ENCODE measurements at places on chromosomes 3 and 15.
A peak's percentile ranks its signal among the peaks of the same experiment; 100 is the strongest.

- no peak for DNase-seq
Observed at GRCh38 chr3:11600501-11601282, 43.0 kb downstream of the VGLL4 start.

DNA sequence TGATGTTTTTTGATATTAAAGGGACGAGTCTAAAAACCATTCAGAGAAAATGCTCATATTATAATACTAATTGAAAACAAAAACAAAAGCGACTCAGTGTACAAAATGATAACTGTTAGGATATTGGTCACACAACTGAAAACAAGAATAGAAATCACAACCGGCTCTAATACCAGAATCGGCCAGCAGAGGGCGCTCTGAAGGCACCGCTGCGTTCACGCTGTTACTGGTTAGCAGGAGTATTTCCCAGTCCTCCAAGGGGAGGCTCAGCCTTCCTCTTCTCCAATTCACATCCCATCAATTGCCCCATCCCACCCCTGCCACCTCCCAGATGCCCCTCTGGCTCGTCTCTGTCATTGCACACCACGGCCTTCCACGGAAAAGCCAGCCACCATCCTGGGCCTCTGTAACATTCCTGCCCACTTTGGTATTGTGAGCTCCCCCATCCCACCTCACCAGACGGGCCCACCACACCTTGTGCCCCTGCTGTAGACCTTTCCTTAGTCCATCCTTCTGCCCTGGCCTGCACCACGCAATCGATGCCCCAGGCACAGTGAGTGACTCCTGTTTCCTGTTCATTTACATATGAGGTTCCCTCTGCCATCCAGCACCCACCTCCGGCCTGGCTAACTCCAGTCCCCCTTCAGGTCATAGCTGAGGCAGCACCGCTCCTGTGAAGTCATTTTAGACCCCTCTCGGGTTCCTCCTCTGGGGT lies 8.5 kb downstream of the FAM107A start:
- DNase-seq = peak; percentile 60

DNA sequence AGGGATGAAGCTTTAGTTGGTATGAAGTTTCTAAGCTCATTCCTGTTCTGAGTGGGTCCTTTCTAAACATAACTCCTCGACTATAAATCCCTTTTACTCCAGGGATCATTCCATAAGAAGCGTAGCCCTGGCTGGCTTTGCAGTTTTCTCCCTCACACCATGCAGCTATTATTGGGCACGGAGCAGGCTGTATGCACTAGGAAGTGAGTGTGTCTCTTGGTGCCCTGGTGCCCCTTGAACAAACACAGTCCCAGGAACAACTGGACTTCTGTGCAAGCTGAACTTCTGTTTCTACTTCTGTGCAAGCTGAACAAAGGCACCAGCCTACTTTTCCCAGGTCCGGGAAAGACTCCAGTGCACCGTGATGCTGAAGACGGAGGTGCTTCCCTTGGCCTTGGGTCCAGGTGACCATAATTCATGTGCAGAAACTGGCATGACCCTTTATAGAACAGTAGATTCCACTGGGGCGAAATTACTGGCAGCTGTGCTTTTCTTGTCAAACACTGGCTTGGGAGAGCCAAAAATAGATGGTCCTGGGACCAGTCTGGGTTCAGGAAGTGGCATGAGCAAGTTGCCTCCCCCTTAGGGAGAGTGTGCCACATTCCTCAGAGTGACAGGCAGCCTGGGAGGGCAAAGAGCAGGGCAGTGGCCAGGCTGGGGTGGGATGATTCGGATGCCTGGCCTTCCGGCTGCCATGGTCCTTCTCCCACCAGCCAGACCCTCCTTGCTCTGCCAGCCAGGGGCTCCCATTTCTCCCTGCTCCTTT lies 127.2 kb downstream of the SLCO3A1 start:
- DNase-seq = no peak

DNA sequence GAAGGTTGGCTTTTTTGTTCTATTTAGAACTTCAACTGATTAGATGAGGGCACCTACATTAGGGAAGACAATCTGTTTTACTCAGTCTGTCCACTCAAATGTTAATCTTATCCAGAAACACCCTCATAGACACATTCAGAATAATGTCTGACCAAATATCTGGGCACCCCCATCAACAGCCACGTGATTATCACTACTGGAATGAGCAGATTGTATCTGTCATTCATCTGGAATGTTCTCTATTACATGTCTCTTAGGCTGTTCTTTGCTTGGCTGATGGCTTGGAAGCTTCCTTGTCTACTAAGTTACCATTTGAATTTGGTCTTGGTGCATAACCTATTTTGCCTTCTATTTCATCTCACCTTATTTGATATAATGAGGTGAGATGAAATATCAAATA lies 15.7 kb upstream of the LRRC58 start:
- DNase-seq = no peak

DNA sequence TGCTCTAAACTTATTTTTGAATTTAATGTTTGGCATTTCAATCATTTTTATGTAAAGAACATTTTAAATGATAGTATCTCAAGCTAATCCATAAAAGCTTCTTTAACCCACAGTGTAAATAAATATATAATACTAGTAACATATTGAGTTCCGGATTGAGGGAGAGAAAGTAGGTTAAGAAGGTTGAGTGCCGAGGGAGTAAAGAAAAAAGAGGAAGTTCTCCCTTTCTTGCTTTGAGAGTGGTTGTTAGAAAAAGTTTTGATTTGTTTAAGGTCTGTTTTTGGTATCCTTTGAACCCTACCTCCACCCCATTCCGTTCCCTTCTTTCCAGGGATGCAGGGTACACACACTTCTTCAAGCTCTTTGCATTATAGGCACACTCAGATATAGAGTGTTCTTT lies 130.8 kb downstream of the VPS8 start:
- DNase-seq = no peak

DNA sequence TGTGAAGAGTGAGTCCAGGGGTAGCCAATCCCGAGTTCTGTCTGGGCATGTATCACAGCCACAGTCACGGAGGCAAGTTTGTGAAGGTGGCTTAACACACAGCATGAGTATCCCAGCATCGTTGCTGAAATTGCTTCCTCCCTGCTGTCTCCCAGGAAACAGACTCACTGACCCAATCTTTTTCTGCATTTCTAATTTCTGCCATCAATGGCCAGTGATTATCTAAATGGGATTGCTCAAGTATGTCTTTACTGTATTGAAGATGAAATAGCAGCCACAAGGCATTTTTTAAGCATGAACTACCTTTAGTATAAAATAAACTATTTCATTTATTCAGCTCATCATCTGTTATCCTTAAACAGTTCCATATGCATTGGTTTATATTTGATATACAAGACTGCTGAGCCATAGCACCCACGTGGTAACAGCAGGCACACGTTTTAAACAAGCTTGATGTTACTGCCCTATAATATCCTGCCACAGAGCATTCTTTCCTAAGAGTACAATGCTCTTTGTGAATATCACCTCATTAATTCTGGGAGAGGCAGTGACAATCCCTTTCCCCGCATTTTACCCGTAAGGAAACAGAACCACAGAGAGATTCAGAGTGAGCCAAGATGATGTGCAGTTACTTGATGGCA lies 276.6 kb upstream of the THBS1 start:
- no peak for DNase-seq

DNA sequence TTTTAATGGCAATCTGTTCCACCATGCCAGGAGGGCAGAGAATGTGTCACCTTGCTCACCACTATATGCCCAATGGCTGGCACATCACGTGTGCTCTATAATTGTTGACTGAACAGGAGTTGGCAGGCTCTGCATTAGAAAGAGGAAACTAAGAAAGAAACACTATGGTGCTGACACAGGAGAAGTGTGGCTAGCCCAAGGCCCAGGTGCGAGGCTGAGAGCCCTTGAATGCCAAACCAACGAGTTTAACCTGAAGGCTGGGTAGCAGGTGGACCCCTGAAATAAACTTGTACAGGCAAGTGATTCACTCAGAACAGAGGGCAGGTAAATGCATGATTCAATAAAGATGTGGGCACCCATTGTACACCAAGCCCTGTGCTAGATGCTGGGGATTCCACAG lies 2.4 kb downstream of the CHCHD4 start:
- no peak for DNase-seq

- no peak for DNase-seq
Observed at GRCh38 chr3:32456429-32457130, 46.1 kb downstream of the CMTM6 start.

GRCh38 chr3:40532252-40532651 lies 7.5 kb downstream of the ZNF621 start:
- DNase-seq = no peak

DNA sequence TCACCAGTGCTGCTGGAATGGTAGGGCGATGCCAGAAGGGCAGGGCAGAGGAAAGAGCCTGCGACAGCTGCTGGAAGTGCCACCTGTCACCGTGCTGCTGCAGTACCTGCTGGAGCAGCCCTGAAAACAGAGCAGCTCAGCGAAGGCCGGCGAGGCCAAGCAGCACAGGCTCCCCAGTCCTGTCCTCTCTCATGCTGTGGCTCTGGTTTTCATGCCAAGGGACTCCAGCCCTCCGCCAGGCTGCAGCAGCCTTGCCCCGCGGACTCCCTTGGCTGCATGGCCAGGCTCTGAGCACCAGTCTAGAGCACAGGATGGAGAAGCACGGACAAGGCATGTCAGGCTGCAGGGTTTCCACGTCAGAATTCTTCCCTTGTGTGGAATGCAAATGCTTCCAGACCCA lies 43.9 kb downstream of the ADCY5 start:
- no peak for DNase-seq

- no peak for DNase-seq
Observed at GRCh38 chr3:134485075-134485717, 589 bp downstream of the ANAPC13 start.

GRCh38 chr3:54530944-54531343 lies 396.9 kb downstream of the LRTM1 start:
- DNase-seq = no peak

DNA sequence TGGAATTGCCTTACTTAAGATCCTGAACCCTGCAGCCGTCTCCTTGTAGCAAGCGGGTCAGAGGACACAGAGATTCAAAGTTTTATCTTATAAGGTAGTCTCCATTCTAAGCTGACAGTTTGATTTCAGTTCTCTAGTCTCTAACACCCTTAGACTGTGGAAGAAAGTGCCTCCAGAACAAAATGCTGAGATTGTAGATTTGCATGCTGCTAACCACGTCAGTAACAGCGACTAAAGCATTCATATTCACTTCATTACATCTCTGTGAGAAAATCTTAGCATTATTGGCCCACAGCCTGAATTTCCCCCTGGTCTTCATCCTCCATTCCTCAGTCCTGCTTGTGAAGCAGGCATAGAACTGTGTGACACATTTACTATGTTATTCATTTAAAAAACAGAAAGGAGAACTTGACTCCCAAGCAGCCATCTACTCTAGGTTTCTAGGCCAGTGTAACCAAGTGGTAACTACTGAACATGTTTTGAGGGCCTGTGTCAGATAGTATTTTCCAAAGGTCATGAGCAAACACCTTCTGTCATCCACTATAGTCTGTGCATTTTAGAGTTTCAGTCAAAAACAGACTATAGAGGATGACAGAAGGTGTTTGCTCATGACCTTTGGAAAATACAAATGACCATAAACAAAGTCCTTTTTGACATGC lies 27.4 kb downstream of the ARIH2 start:
- no peak for DNase-seq

GRCh38 chr15:85120351-85121113 lies 138.9 kb downstream of the PDE8A start:
- DNase-seq = no peak

DNA sequence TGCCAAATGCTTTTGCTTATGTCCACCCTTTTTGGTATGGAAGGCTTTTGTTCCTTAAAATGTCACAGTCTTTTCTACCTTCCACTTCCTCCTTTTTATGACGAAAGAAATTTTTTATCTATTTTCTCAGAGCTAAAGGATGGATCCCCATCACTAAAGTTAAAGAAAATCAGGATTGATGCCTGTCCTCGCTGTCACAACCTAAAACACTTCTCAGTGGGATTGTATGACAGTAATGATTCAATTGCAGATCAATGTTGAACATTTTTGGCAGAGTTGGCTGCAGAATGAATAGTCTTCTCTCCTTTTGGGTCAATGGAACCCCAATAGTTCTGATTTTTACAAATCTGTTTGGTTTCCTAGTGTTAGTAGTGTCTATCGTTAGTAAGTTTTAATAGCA lies 549.8 kb upstream of the ROBO2 start:
- DNase-seq = no peak

- DNase-seq = no peak
Observed at GRCh38 chr15:49154359-49154758, 1.0 kb downstream of the COPS2 start.

DNA sequence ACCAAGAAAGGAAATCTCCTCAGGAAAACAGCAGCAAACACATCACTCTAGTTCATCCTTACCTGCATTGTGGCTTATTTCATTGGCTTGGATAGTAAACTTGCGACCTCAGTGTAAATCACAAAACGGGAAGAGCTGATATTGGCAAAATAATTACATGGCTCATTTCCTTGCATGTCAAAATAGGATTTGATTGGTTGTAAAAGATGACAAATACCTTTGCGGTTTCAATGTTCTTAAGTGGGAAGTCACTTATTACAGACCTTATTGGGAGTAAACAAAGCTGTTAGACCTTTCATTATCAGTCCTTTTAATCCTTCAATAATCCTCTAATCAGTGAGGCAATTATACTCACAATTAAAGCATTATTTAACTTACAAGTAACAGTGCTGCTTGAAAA lies 590.6 kb downstream of the MAGI1 start:
- no peak for DNase-seq

- DNase-seq = no peak
Observed at GRCh38 chr15:75028991-75029377, 5.6 kb downstream of the PPCDC start.

DNA sequence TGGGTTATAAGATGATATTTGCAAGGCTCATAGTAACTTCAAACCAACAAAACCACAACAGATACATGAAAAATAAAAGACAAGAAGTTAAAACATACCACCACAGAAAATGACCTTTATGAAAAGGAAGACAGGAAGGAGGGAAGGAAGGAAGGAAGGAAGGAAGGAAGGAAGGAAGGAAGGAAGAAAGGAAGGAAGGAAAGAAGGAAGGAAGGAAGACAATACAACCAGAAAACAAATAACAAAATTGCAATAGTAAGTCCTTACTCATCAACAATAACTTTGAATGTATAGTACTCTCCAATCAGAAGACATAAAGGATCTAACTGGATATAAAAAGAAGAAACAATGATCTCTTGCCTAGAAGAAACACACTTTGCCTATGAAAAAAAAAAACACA lies 287.4 kb upstream of the DCBLD2 start:
- DNase-seq = no peak

GRCh38 chr15:99365242-99365641 lies 114.0 kb downstream of the LRRC28 start:
- no peak for DNase-seq

Measured in effector CD4-positive, alpha-beta T cell (primary cell).